NCI-H774 (cell line): ENCODE measurements at places on chromosomes 4 and X.

GRCh38 chr4:129345609-129346008, 249.7 kb downstream of the C4orf33 start:
- no peak for DNase-seq

GRCh38 chr4:185004562-185005218, 13.6 kb upstream of the HELT start:
- no peak for DNase-seq

DNA sequence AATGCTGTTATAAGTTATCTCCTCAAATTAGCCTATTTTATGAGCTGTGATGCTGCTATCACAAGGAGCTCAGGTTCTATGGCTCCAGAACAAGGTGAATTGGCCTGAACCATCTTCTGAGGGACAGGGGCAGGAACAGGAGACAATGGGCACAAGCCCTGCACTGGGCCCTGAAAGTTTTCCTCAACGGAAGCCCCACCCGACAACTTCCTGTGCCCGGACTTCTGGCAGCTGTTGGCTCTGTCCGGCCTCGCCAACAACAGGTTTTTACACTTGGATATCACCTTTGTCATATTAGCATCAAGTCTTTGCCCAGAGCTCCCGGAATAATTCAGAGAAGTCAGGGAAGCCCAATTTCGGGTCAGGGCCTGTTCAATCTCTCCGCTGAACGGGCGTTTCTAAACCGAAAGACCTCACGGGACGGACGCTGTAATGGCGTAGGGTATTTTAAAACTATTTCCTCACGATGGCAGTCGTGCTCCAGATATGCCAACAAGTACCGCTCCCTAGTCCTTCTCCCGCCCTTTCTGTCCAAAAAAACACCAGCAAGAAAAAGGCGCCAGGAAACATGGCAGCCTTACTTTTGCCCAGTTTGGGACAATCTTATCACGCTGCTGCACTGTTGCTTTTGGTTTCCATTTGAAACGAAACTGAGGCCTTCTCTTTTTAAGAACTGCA, 201.0 kb upstream of the STK26 start:
- DNase-seq, result no peak

- no peak for DNase-seq
Measured at GRCh38 chrX:20140420-20140819, 1.2 kb downstream of the EIF1AX start.

DNA sequence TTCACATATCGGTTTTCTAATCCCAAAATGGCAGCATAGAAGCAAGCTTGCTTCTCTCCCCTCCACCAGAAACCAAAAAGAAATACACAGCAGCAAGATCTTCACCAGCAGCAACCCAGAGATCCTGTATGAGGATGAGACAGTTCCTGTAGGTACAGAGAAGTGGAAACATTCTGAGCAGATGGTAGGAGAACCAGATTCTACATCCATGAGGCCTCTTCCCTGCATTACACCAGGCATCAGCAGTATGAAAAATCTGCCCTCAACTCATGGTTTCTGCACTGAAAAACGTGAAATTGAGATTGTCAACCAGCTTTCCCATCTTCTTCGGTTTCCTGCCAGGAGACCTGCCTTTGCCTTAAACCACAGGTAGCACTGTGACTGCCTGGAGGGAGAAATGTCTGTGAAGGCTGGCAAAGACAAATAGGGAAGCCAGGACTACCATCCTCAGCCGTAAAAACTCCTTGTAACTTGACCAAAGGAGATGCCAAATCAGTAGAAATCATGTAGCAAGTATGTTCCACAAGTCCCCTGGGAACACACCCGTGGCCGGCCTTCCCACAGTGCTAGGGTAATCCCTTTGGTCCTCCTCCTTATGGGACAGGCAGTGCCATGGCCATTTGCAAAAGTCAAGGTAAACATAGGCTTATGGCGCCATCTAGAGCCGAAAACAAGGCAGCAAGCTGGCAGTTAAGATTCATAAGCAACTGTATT, 24.0 kb upstream of the MTHFD2L start:
- peak; percentile 69 for DNase-seq

DNA sequence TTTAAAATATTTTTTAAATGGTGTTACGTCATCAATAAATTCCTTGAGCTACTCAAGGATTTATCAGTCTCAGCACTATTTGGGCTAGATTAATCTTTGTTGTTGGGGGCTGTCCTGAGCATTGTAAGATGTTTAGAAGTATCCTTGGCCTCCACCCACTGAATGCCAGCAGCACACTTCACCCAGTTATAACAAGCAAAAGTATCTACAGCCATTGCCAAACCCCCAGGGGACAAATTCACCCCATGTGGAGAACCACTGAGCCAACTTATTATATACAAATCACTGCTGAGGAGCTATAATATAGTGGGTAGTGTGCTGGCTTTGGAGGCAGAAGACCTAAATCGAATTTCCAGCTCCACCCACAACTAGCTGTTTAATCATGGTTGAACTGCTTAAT, 58.3 kb downstream of the ATP10D start:
- DNase-seq, result no peak

DNA sequence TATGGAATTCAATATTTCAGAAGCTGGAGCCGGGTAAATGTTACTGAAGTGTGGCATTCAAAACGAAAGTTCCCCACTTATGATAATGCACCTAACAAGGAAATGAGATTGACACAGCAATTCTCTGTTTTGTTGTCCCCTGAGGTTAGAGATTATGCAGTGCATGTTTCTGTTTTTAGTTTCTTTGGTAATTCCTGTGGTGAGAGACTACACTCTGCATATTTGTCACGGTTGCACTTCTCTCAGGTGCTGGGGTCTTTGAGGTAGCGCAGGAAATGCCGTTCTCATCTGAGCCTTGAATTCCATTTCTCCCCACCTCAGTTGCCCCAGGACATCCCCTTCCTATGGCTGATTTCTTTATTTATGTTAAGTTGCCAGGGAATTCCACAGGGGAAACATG, 15.3 kb upstream of the BEND4 start:
- no peak for DNase-seq

GRCh38 chrX:130216320-130216719, 44.6 kb downstream of the RAB33A start:
- no peak for DNase-seq

DNA sequence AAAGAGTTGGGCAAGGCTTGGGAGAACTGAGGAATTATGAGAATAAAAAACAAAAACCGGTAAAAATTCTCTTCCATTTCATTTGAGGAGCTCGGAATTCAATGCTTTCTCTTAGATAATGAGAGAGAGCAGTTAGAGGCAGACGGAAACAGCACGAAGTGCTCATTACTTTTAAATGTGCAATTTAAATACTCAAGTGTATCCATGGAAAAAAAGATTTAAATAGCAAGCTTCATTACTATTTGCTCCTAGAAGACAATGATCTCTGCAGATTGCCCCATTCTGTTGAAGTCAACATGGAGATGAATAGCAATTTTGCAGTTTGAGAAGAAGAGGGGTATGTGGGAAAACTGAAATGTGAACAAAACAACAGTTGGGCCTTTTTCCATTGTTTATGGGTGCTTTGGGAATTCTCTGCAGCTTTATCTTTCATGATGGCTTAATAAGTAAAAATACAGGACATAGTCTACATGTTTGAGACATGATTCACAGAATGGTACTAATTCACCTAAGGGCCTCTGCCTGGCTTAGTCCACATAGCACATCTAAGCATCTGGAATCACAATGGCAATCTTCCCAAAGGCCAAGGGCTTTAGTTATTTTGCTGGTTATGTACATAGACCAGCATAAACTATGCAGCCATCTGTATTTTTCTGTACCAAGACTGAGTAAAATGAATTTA, 512.7 kb upstream of the FAT1 start:
- no peak for DNase-seq

- no peak for DNase-seq
Measured at GRCh38 chr4:174564529-174564928, 42.2 kb upstream of the HPGD start.

GRCh38 chr4:117428536-117428935, 343.2 kb upstream of the TRAM1L1 start:
- DNase-seq, result no peak
